Fibroblast of pulmonary artery (primary cell): ENCODE measurements at places on chromosomes 3 and 15.

GRCh38 chr3:71636482-71636881 lies 53.0 kb upstream of the FOXP1 start:
- DNase-seq = no peak

DNA sequence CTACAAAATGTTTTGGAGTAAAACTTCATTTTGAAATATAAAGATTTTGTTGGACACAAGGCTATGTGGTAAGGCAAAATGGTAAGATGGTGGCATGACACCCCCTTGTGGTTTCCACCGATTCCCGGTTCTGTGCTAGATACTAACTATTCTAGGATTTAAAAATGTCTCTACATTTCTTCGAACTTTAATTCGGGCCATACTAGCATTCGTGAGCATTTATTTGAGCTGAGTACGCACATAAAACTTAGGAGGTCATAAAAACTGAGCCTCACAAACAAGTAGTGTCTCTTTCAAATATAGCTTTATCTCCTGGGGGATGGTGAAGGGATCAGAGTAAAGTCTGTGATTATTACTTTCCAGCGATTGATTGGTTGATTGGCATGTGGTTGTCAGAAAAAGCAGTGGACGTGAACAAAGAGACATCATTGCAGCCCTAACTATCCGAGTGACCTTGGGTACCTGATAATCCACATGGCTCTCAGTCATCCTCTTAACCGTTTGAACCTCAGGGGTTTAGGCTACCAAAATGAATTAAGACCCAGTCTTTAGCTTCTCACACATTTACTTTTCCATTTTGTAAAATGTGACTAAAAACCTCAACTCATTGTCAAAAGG lies 1.1 kb upstream of the ZNF639 start:
- DNase-seq = peak; percentile 72

GRCh38 chr3:14652-15051 lies 181.9 kb upstream of the CHL1 start:
- DNase-seq = no peak

DNA sequence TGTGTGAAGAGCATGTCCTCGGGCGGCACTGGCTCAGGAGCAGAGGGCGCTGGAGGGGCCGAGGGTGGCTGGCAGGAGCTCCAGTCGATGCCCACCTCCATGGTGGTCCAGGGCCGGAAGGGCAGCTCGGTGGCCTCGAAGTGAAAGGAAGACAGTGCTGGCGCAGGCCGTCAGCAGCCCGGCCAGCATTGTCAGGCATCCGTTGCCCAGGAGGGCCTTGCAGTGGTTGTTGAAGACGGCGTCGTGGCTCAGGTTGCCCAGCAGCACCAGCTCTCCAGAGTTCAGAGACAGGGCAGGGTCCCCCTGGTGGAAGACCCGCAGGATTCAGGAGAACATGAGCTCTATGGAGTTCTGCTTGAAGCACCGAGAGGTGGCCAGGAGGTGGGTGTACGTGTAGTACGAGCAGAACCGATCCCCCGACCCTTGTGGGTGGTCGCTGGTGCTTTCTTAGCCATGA lies 16.5 kb upstream of the SIAH2 start:
- no peak for DNase-seq

- DNase-seq = peak; percentile 71
Observed at GRCh38 chr3:170420307-170420821, 1.7 kb downstream of the CLDN11 start.

DNA sequence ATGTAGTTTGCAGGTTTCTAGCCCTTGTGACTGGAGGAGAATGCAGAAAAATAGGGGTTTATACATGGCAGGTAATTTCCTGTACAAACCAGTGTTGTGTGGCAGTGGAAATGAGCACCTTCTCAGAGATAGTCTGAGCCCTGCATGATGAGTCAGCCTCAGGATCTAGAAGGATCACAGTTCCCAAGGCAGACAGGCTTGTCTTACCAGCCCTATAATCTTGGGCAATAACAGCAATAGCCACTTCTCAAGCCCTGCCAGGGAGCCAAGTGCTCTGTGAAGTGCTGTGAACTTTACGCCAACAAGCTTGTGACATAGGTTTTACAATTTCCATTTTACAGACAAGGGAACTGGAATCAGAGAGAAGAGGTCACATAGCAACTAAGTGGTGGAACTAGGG lies 89.4 kb downstream of the CD47 start:
- DNase-seq = no peak

GRCh38 chr3:1571736-1572135 lies 478.9 kb downstream of the CNTN6 start:
- no peak for DNase-seq

GRCh38 chr3:43953814-43954692 lies 263.3 kb downstream of the ABHD5 start:
- peak; percentile 11 for DNase-seq

DNA sequence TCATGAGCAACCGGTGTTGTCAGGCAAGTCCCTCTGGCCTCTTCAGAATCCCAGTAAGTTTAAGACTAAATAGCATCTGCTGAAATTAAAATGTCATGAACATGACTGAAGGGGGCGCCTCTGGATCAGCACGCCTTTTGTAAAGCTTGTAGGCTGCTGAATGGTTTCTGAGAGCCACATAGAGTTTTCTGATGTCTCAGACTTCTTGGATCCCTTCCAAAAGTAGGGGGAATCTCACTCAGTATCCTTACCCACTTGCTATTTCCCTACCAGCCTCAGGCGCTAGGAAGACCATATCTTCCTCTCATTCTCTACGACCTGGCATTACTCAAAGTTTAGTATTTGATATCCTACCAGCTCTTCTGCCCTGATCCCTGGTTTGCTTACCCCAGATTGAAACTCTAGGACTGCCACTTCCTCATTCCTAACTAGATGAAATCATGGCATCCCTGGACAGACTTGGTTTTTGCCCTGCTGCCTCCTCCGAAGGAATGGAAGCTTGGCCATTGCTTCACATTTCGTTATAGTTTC lies 62.7 kb upstream of the CD47 start:
- peak; percentile 74 for DNase-seq

- DNase-seq = no peak
Observed at GRCh38 chr3:127746400-127747057, 73.8 kb downstream of the ABTB1 start.

- no peak for DNase-seq
Observed at GRCh38 chr3:123008840-123009239, 18.7 kb downstream of the SEMA5B start.

- DNase-seq = peak; percentile 87
Observed at GRCh38 chr15:57503911-57504598, 87.6 kb upstream of the MYZAP start.

- no peak for DNase-seq
Observed at GRCh38 chr3:129366312-129366831, 62.1 kb downstream of the EFCAB12 start.

GRCh38 chr3:69560116-69560515 lies 174.2 kb upstream of the FRMD4B start:
- DNase-seq = no peak

GRCh38 chr15:91522605-91523332 lies 330.7 kb upstream of the SLCO3A1 start:
- peak; percentile 41 for DNase-seq

- peak; percentile 84 for DNase-seq
Observed at GRCh38 chr3:177618873-177619733, 421.8 kb upstream of the TBL1XR1 start.

- no peak for DNase-seq
Observed at GRCh38 chr3:2967871-2968270, 142.3 kb downstream of the IL5RA start.

GRCh38 chr15:28003302-28004037 lies 95.6 kb downstream of the OCA2 start:
- no peak for DNase-seq

DNA sequence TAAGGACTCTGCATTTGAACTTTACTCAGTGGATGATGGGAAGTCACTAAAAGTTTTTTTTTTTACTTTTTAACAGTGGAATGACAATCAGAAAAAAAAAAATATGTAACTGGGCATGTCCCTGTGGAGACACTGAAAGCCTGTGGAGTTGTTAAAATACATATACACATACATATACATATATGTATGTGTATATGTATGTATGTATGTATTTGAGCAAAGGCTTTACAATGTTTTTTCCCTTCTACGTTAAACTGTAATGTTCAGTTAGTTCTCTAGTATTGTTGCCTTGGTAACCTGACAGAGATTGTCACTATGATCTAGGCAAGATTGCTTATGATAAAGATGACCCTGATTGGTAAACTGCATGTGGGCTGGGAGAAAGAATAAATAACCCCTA lies 30.3 kb downstream of the NSUN3 start:
- DNase-seq = no peak
